ENCODE measurements at places on chromosomes 6 and 20. TPM values are rescaled to one million over a fixed set of nuclear protein-coding genes. Genes with fewer than 3 reads are reported as not detected.

DNA sequence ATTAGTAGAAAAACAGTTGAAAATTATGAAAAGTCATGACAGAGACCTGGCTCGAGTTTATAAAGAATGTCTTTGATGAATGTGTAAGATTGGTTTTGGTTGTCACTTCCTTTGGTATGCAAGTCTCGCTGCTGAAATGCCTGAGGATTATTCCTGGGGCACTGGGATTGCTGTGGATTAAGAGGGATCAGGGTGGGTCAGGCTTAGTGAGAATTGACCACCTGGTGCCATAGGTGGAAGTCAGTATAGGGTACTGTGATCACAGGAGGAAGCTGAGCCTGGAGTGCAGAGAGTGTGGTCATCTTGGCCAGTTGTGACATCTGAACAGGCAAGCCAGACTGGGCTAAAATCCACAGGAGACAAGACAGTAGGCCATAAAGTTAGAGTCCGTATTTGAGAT is 34.9 kb downstream of the CEP43 start:
- no peak for DNase-seq

DNA sequence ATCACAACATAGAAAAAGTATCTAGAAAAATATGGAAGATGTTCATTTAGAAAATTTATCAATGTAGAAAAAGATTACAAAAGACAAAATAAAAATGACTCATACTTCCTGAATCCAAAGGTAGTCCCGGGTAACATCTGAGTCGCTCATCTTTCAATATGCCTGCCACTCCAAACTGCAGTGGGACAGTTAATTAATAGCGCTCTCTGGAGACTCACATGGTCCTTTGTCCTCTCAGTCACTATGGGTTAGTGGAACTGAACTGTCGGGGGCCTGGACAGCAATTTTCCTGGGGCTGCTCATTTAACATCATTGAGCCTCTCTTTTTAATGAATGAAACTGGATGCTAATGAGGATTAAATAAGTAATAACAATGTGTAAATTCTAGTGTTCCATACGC is 103.4 kb downstream of the MAP3K4 start:
- no peak for DNase-seq

- no peak for DNase-seq
These were observed 38.3 kb downstream of the MAPK14 start for GRCh38 chr6:36065916-36066315.

DNA sequence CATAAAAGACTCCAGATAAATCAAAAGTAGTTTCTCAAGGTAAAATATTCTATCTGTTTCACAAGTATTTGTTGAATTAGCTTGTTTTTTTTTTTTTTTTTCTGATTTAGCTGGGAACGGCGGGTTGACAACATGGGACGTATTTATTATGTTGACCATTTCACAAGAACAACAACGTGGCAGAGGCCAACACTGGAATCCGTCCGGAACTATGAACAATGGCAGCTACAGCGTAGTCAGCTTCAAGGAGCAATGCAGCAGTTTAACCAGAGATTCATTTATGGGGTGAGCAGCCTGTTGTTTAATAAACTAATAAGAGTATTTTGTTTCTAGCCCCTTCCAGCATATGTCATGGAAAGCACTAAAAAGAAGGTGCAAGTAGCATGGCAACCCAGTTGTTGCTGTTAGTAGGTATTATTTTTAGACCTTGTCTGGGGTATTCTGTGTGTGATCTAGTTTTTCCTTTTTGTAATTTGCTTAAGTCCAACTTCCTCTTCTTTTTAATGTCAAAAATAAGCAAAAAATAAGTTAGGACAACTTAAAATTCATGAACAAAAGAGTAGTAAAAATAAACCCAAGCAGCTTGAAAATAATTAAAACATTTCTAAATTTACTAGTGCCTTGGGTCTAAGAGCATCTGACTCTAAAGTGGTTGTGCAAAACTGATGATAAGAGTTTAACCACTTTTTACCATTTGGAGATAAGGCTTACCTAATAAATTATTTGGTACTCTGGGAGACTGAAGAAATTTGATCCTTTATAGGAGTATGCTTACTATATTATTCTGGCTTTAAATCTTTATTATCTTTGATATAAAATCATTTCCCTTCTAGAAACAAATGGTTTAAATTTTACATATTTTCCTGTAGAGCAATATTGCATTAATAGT is 70.8 kb upstream of the DYNLRB1 start:
- no peak for DNase-seq

Gene MAP1LC3A
- 5.6 TPM for total RNA-seq

Gene EFCAB8
- 0.83 TPM for total RNA-seq

Gene ZNF391
- 3.2 TPM for total RNA-seq

Gene ZBTB12
- 2.0 TPM for total RNA-seq

Gene CRISP3
- not detected for total RNA-seq

All from activated CD4-positive, alpha-beta memory T cell treated with anti-CD3 and anti-CD28 coated beads for 36 hours (primary cell).